A549 (cell line): ENCODE measurements at places on chromosomes 12 and 14. TPM values are rescaled to one million over a fixed set of nuclear protein-coding genes. Genes with fewer than 3 reads are reported as not detected.
A peak's percentile ranks its signal among the peaks of the same experiment; 100 is the strongest.

OVCH1 gene
- not detected in 3 replicates for polyA plus RNA-seq

CCDC196 gene
- polyA plus RNA-seq = not detected in 3 replicates

ADGRD1 gene
- 0.29 to 0.91 TPM (median 0.36 TPM) in 3 replicates for polyA plus RNA-seq

DDX23 gene
- 112 to 119 TPM (median 116 TPM) in 3 replicates for polyA plus RNA-seq

SYNDIG1L gene
- not detected in 3 replicates for polyA plus RNA-seq

GRCh38 chr12:76586764-76587395, 27.3 kb upstream of the OSBPL8 start:
- DNase-seq = no peak

DNA sequence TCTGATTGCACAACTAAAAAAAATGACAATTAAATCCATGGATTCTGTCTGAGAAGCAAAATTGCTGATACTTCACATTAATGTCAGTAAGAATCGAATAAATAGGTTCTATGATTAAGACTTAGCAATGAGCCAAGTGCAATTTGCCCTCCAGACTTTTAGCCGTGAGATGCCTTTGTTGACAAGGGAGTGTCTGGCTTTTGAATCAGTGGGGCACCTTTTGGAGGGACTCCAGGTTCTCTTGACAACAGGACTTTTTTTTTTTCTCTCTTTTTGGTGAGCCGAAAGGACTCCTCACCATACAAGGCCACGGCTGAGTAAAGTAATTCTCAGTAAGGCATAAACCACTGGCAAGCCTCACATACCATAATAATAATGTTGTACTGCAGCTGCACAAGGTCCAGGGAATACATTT, 4.7 kb upstream of the MDM1 start:
- peak; percentile 22 for DNase-seq

DNA sequence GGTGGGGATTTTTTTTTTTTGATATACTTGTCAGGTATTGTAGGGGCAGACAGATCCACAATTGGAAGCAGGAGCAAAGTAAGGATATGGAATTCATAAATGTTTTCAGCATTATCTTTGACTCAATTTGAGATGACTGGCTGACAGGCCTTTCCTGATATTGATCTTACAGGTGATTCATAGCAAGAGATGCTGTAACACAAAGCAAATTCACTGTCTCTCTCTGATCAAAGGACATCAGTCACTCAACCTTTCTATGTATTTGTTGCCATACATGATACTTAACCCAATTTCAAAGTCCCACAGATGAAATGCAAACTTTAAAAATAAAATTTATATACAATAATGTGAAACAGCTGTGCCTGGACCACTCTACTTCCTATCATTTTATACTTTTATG, 1506.9 kb downstream of the AACS start:
- DNase-seq = no peak

GRCh38 chr12:51217133-51217967, 512 bp downstream of the POU6F1 start:
- peak; percentile 79 for DNase-seq

DNA sequence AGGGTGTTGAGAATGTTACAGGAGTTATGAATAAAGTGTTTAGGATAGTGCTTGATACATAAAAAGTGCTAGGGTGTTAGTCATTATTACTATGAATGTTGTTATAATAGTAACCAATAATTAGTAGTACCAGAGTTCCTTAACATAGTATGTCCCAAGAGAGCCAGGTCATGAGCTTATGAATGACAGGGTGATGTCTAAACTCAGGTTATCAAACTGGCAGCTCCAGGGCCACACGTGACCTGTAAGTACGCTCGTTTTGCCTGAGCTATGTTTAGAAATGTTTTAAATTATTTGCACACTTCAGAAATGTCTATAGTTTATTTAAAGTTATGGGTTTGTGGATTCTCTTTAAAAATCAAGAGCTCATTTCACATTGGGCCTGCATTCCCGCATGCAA, 14.1 kb upstream of the GRIP1 start:
- no peak for DNase-seq

GRCh38 chr14:29927376-29928116, at the start of gene PRKD1:
Gene PRKD1, minus strand, starts transcription at chr14:29927847.
- DNase-seq = peak; percentile 66

GRCh38 chr12:112164011-112164660, 38.8 kb downstream of the TRAFD1 start:
- no peak for DNase-seq

DNA sequence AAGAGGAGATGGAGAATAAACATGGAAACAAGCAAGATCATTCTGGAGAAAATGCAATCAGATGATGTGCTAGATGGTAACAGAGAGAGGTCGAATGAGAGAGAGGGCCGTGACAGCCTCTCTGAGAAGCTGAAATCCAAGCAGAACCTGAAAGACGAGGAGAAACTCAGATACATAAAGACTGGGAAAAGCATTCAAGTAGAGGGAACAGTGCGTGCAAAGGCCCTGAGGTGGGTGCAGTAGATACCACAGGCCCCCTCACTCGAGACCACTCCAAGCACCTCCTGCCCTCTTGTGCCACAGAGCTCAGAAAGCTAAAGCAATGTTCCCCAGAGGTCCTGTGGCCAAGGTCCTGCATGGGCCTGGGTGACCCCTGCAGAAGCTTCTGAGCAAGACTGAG, 54.8 kb upstream of the DLK1 start:
- no peak for DNase-seq

- DNase-seq = no peak
Measured at GRCh38 chr12:113981876-113982275, 15.8 kb upstream of the RBM19 start.

DNA sequence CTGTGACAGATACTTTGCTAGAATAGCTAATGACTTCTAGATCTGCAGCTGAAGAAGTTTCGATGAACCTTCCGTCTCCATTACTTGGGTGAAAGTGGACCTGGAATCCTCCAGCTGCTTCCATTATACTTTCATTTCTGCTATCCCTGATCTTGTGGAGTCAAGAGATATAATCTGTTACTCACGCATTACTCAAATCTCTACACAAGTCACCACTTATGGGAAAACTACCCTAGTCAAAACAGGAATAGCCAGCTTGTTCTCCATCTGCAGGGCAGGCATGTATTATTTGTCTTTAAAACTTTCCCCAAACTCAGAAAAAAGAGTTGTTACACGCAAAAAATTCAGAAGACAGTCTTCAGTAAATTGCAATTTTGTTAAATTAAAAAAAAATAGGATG, 2.8 kb upstream of the KTN1 start:
- DNase-seq = no peak
